SK-N-DZ (cell line): ENCODE measurements at places on chromosomes 16 and 17.

GRCh38 chr17:42414704-42415409, 8.2 kb downstream of the CAVIN1 start:
- DNase-seq: no peak

DNA sequence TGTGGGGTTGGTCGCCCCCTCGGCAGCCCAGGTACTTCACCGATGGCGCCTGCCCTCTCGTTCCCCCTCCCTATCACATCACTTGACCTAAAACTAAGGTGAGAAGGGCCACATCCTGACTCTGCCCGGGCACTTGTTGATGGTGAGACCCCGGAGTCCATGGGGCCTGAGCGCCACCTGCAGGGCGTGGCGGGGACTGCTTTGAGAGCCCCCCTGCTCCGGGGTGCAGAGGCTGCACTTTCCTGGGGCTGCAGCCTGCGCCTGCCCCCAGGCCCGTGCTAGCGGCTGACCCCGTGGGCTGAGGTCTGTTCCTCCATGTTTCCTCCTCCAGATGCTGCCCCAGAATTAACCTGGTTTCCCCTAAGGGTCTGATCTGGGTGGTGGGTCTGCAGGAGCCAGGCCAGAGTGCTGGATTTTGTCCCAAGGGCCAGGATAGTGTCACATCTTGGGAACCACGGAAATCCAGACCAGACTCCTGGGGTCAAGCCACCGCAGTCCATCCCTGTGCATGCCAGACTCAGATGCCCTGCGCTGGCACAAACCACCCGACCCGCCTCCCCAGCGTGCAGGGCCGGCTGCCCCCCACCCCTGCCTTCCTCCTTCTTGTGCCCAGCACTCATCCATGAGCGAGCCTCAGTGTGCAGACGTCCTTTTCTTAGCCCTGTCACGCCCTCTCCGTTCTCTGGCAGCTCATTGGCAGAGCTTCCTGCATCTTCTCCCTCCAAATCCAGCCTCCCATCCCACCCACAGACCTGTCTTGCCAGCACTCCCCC, 2.7 kb downstream of the NDUFAF8 start:
- no peak for DNase-seq

DNA sequence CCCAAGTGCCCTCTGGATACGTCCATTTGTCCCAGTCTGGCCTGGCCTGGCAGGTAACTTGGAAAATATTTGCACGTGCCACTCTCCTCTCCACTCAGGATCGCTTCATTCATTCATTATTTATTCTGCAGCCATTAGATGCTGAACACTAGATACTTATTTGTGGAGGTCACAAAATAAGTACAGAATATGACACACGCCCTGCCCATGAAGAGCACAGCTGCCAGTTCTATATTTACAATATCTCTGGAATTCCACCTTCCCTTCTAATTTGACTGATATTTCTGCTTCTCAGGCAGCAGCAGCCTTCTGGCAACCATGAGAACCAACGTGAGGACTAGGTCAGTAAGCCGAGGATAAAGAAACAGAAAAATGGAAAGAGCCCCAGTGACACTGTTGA, 20.9 kb downstream of the TRIM16 start:
- no peak for DNase-seq

DNA sequence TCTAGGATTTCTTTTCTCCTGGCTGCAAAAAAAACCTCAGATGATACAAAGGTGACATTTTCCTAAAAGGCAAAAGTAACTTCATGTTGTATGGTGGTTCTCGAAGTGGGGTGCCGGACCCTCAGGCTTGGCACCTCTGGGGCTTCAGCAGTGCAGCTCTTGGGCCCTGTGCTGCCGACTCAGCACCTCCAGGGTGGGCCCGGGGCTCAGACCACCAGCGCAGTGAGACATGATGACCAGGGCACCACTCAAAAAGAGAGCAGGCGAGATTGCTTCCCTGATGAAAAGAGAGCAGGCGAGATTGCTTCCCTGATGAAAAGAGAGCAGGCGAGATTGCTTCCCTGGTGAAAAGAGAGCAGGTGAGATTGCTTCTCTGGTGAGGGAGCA, 98.7 kb upstream of the ZNF750 start:
- DNase-seq: no peak

DNA sequence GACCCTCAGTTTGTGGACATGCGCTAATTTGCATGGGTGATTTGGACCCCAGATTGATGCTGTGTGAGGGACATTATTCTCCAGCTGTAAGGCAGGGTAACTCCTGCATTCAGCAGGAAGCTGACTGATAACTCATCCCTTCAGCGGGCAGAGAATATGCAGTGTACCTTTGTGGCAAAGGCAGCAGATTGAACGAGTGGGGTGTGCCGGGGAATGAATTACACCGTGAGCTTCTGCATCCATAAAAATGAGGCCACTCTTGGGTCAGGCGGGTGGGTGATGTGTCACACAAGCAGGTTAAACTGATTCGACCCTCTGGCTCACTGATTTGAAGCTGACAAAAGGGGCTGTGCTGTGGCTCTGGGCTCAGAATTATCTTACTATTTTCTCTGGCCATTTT, 128.9 kb upstream of the PMFBP1 start:
- peak; percentile 21 for DNase-seq

- DNase-seq: no peak
Measured at GRCh38 chr16:1584926-1585484, 26.9 kb downstream of the IFT140 start.

GRCh38 chr16:10688291-10688690, 6.4 kb downstream of the TEKT5 start:
- DNase-seq: no peak

- no peak for DNase-seq
Measured at GRCh38 chr17:31580706-31581490, 189.4 kb downstream of the RAB11FIP4 start.

DNA sequence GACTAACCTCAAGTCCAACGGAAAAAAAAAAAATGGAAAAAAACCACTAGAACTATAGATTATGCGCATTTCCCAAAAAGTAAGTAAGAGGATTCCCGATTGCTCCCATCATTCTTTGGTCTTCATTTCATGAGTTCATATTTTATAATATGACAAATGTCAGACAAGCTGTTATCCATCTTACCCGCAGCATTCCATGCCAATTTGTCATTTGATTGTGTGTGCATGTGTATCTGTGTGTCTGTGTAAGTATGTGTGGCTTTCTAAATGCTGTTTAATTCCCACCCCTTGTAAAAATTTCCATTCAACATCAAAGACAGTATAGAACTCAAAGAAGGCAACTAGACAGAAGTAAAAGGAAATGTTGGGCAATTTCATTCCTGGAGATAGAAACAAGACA, 434.1 kb downstream of the CDH11 start:
- DNase-seq: no peak

GRCh38 chr16:48817032-48817431, 207.1 kb upstream of the N4BP1 start:
- no peak for DNase-seq
